ENCODE measurements at places on chromosomes 11 and 22. TPM values are rescaled to one million over a fixed set of nuclear protein-coding genes. Genes with fewer than 3 reads are reported as not detected.

GRCh38 chr11:109432105-109432504 lies 10.1 kb downstream of the C11orf87 start:
- DNase-seq = no peak

MS4A12 gene
- 0.74 TPM for total RNA-seq

DNAJC24 gene
- total RNA-seq = 18.5 TPM

IL18BP gene
- total RNA-seq = 13.5 TPM

KIRREL3 gene
- total RNA-seq = 1.1 TPM

GRCh38 chr22:45042263-45042662 lies 32.5 kb upstream of the PHF21B start:
- DNase-seq = no peak

SMIM38 gene
- total RNA-seq = 8.8 TPM

DNA sequence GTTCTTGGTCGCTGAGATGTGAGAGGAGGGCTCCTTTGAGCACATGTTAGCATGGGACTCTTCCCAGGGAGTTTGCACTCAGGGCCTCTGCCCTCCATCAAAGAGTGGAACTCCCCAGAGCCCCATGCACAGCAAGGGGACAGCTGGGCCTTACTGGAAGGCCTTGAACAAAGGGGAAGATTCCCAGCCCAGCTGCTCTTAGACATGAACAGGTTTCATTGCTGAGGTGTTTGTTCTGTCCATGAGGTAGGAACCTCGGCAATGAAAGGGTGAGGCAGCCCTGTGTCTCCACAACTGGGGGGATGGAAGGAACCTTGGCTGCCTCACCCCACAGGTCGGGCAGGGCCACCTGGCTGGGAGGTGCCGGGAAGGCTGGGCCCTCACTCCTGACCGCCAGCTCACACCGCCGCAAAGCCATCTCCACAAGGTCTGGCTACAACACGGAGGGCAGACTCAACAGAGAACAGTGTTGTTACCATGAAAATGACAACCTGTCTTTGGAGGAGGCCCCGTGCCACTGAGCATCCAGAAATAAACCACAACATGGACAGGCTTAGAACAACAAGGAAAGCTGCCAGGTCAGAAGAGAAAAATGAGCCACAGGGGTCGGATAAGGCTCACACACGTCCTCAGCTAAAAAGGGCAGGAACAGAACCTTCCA lies 3.2 kb downstream of the DERL3 start:
- no peak for DNase-seq

DNA sequence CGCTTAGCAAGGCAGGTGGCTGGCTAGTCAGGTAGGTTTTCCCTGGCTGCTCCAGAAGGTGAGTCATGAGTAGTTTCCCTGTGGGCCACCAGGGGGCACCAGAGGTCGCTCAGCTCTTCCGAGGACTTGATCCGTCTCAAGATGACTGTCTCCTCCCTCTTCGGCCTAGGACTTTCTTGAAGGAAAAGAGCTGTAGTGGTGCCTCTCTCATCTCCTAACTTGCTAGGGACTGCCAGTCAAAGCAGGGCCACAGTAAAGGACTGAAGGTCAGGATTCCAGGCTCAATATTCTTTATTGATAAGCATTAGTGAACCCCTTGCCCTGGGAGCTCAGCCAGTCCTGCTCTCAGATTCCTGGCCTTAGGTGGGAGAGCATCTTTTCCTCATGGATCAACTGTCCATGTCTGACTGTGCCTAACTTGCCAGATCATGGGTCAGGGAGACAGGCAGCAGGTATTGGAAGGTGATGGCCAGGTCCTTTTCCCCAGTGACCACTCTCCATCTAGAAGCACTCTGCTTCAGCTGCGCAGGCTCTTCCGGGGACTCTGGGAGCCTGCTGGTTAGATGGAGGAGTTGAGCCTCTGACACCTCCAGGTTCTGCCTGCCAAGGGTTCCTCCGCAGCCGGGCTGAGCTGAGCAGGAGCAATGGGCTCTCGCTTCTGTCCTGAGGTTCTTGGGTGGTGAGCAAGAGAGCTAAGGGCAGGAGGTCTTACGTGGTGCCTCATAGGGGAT lies 1.9 kb downstream of the POLD4 start:
- DNase-seq = peak; percentile 62

SCUBE2 gene
- total RNA-seq = 3.5 TPM

GRCh38 chr11:34155057-34155756 lies 49.8 kb downstream of the NAT10 start:
- DNase-seq = peak; percentile 26

APOA1 gene
- 2,741 TPM for total RNA-seq

GRCh38 chr11:63551091-63551888 lies 11.9 kb downstream of the PLAAT2 start:
- peak; percentile 23 for DNase-seq

DNA sequence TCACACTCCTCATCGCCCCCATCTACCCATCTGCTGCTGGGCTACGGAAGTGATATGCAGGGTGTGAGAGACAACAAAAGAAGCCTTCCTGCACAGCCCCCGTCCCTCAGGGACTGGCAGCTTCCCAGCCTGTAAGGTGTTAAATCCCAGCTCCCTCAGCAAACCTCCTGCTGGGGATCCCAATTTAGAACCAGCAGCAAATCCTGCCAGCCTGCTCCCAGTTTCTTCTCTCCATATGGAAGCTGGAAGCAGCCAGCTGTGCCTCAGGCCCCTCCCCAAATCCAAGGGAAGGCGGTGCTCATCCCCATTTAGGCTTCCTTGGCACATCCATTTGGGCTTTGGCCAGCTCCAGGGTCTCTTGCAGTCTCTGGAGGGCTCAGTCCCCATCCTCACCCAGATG lies 47.5 kb downstream of the PAMR1 start:
- DNase-seq = no peak

GRCh38 chr22:27028093-27028492 lies 370.7 kb downstream of the MIAT start:
- DNase-seq = no peak

DNA sequence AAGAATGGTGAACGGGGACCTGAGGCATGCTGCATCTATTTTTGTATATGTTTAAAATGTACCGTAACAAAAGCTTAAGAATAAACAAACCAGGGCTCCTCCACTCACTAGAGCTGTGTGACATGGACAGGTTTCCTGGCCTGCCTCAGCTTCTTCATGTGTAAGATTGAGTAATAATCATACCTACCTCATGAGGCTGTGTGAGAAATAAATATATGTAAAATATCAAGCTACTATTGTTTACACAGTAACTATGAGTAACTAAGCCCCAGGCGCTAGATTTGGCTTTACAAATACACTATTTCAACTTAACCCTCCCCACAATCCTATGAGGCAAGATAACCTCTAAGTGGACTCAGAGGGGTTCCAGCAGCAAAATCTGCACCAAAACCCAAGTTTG lies 66.4 kb downstream of the SMCO4 start:
- no peak for DNase-seq

ZNF215 gene
- total RNA-seq = 4.5 TPM

DNA sequence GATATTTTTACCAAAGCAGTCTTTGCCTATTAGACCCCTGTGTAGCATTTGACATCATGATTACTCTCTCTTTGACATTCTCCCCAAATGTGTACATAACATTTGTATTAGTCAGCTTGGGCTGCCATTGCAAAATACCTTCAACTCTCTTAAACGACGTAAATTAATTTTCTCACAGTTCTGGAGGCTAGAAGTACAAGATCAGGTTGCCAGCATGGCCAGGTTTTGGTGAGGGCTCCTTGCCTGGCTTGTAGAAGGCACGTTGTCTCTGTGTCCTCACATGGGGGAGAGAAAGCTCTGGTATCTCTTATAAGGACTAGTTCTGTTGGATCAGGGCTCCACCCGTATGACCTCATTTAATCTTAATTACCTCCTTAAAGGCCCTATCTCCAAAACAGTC lies 12.3 kb upstream of the DLAT start:
- DNase-seq = no peak

PKDREJ gene
- total RNA-seq = 5.0 TPM

GRCh38 chr11:121567995-121568394 lies 115.2 kb upstream of the SORL1-AS1 start:
- no peak for DNase-seq

DSCAML1 gene
- 3.0 TPM for total RNA-seq

DNA sequence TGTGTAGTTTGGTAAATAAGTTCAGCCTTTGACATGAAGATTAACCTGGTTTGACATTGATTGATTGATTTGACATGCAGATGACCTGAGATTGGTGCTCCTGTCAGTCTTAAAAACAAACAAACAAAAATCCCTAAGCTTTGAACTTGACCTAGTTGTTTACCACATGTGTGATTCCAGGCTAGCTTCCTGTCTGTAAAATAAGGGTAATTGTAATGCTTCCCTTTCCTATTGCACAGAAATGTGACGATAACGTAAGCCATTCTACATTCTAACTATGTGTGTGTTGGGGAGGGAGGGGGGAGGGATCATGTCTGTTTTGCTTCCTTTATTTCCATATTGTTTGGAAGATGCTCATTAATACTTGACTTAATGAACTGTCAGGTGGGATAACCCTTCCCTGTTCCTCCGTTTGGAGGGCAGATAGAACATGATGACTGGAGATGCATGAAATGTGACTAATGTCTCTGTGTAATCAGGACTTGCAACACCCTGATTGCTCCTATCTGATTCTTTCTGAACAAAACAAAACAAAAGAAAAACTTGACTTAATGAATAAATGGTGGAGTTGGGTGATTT lies 106.1 kb upstream of the CLMP start:
- DNase-seq = no peak
